Hepatocyte (in vitro differentiated cells): ENCODE measurements at places on chromosomes 13 and 19. TPM values are rescaled to one million over a fixed set of nuclear protein-coding genes. Genes with fewer than 3 reads are reported as not detected.

GRCh38 chr13:91174886-91175501 is 172.5 kb upstream of the MIR17HG start:
- no peak for DNase-seq

DNA sequence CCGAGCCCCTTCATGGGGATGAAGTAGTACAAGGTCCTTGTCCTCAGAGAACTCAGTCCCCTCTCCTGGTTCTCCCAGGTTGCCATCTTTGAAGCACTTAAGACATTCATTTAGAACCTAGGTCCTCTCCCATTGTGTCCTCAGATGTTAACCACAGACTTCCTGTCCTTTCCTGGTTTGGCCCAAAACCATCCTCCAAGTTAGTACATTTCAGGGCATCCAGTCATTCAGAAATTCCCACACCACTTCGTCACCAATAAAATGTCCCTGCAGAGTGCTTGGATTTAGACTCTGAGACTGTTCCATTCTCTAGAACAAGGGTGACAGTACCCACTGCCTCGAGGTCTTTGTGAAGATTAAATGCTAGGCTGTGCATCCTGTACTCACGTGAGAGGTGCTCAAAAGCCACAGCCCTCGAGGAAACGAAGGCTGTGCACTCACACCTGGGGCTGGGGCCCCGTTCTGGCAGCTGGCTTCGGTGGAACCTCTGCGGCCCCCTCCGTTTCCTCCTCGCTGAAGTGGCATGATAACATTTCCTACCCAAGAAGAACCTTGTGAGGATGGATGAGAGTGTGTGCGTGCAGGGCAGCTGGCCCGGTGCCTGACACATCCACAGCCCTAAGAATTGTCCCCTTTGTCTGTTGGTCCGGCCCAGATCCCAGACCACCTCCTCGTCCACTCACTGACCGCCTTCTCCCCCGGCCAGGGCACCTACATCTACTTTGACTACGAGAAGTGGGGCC is 4.7 kb downstream of the LENG1 start:
- no peak for DNase-seq

- DNase-seq = no peak
These were observed 232.1 kb downstream of the TDRD3 start for GRCh38 chr13:60629158-60629557.

DNA sequence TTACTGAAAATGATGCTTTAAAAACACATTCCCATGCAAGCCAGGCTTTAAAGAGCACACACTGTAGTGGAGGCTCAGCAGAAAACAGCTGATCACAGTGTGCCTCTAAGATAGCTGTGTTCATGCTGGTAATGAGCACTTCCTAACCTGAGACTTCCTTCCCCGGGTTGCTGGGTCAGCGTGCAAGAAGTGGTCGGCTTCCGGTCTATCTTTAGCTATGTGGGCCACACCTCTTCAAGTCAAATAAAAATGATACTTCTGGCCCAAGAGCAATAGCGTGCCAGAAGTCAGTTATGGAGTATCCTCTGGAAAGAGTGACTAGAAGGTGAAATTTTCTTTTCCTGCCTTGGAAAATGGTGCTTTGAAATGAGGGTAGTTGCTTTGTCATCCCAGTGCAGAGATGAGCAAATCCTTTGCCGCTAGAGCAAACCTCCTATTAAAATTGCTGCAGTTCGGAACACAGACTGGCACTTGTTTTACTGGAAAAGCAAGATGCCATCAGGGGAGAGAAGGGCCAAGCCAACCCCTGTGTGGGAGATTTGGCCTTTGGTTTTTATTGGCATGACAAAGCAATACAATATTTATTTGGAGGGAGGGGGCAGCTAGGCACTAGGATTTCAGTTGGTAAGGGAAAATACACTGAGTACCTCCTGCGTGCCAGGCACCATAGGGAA is 64.2 kb downstream of the ARHGAP35 start:
- peak; percentile 57 for DNase-seq

DNA sequence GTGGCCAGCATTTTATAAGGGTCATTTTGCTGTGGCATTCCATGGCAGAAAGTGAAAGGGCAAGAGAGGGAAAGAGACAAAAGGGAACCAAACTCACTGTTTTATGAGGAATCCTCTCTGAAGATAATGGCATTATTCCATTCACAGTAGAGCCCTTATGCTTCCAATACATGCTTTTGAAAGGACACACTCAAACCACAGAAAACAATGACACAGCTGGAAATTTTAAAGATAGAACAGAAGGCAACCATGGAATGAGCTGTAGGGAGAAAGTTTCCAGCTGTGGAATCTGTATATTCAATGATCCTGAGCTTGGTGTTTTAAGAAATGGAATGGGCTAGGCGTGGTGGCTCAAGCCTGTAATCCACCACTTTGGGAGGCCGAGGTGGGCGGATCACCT is 677.4 kb downstream of the SLITRK1 start:
- no peak for DNase-seq

DNA sequence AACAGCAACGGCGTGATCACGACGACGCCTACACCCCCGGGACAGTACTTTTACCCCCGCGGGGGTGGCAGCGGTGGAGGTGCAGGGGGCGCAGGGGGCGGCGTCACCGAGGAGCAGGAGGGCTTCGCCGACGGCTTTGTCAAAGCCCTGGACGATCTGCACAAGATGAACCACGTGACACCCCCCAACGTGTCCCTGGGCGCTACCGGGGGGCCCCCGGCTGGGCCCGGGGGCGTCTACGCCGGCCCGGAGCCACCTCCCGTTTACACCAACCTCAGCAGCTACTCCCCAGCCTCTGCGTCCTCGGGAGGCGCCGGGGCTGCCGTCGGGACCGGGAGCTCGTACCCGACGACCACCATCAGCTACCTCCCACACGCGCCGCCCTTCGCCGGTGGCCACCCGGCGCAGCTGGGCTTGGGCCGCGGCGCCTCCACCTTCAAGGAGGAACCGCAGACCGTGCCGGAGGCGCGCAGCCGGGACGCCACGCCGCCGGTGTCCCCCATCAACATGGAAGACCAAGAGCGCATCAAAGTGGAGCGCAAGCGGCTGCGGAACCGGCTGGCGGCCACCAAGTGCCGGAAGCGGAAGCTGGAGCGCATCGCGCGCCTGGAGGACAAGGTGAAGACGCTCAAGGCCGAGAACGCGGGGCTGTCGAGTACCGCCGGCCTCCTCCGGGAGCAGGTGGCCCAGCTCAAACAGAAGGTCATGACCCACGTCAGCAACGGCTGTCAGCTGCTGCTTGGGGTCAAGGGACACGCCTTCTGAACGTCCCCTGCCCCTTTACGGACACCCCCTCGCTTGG is 966 bp downstream of the JUNB start:
- peak; percentile 70 for DNase-seq

DNA sequence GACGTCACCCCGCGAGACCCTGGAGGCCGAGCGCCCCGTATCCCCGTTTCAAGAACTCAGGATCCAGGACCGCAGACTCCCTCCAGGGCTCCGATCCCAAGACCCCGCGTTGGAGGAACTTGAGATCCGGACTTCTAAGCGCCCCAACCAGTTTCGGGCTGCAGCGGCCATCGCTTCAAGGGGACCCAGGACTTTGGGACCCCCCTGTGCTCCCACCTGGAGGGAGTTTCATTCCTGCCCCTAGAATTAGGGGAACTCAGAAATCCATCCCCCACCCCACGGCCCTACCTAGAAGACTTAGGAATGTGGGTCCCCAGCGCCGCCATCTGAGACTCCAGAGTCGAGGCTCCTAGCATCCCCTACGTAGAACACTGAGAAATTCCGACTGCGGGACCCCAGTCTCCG is 400 bp downstream of the PLEKHG2 start:
- DNase-seq = no peak

DNA sequence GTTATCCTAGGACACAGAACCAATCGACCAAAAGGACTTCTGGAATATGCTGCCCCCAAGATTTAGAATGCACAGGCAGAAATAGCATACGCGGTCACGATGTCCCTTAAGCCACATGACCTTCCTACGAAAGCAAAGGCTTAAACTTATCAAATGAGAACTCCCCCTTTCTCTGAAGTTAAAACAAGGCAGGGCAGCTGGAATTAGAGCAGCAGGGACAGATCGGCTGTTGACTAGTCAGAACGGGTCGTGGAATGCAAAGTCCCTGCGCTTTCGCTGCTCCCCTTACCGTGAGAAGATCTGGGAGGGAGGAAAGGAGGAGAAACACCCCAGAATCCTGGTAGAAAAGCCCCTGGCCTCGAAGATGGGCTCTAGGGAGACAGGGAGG is 799 bp upstream of the USPL1 start:
- DNase-seq = peak; percentile 86

GRCh38 chr13:39209731-39210531 is 171.7 kb downstream of the NHLRC3 start:
- no peak for DNase-seq

DNA sequence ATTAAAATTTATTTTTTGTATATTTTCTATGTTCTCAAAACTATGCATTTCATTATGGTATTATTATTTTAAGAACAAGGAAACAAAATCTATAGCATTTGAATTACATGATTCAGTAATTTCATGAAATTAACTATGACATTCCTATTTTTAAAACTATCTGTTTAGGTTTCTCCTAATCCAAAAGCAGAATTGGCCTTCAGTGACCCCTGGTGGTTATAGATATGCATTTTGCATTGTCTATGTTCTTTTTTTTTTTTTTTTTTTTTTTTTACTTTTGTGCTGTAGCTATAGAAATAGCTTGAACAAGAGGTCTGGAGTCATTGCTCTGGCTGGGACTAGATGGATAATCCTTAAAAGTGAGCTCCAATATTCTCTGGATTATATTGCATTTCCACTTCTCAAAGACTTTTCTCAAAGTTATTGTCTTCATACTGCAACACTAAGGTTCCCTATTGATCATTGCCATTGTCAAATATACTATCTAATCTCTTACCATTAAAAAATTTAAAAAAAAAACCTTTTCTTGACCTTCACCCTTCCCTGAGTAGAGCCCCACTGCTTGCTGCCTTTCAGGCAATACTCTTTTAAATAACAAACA is 15.9 kb upstream of the DNAJC3 start:
- peak; percentile 64 for DNase-seq

DNA sequence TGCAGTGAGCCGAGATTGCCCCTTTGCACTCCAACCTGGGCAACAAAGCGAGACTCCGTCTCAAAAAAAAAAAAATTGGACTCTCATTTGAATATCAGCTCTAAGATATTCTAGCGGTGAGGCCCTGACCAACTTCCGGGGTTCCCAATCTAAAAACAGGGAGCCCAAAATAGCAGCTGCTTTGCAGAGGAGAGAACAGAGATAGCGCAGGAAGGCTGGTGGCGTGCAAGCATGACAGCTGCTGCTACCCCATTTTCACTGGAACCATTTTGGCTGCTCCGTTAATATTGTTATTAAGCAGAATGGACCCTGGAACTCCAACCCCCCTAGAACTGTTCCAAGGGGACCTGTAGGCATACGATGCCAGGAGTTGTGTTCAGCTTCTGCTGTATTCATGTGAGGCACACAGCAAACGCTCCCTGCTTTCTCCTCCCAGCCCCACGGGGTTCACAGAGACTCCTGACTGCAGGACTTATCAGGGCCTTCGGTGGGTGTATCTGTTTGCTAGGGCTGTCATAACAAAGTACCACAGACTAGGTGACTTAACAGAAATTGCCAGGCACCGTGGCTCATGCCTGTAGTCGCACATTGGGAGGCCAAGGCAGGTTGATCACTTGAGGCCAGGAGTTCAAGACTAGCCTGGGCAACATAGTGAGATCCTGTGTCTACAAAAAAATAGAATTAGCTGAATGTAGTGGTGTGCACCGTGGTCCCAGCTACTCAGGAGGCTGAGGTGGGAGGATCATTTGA is 11.5 kb downstream of the STXBP2 start:
- no peak for DNase-seq

DNA sequence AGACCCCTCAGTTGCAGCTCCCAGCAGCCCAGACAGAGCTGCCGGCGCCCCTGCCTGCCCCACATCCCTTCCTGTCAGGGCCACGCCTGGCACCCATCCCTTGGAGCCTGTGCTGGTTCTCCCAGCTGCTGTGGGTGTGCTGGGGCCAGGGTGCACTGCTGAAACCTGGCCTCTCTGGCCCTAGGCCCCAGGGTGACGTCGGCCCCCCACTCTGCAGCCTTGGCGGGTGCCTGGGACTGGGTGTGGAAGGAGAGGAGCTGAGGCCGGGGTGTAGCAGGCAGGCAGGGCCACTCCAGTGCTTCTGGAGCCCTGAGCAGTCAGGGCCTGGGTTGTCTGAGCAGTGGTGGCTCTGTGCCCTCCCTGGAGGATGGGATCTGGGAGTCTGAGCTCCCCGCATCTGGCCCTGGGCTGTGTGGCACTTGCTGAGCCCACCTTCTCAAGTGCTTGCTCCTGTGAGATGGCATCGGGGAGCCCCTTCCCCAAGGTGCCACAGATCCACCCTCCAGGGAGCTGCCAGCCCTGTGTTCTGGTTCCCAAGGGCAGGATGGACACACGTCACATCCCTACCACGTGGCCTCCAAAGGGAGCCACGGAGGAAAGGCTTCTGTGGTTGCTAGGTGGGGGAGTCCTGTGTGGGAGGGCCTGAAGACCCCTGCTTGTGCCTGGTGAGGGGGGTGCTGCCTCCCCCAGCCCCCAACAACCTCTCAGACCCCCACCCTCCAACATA is 5.2 kb downstream of the PLEKHJ1 start:
- no peak for DNase-seq

DNA sequence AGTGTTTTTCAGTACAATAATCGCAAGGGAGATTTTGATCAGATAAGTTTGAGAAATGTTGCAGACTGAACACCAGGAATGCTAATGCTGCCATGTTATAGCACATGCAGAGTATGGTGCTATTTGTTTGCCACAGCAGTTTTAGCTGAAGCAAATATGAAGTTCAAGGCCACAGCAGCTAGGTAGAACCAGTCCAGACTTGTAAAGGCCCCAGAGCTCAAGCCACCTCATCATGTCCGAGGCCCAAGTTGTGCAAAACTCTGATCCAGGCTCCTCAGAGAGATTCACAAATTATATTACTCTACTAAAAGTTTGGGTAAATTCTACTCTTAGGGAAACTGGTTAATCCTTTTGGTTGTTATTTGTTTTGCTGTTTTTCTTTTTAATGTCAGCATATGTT is 2702.6 kb downstream of the PCDH9 start:
- no peak for DNase-seq

DNA sequence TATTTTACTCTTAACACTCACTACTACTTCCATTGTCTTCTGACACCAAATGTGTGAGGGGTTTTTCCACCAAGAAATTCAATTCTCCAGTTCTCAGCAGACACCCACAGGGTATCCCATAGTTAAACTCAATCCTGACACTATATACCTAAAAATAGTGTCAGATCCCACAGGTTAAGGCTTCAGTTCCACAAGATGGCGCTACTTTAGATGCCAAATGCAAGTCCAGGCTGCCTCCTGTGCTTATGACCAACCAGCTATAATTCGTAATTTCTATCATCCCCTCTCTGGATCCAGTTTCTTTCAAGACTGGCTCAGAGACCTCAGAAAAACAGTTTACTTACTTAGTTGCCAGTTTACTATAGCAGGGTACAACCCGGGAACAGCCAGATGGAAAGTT is 1146.2 kb upstream of the SPRY2 start:
- peak; percentile 52 for DNase-seq

GRCh38 chr13:63632321-63632720 is 2216.7 kb upstream of the PCDH20 start:
- DNase-seq = no peak

- DNase-seq = peak; percentile 82
These were observed 181.8 kb downstream of the KATNAL1 start for GRCh38 chr13:30125422-30126073.

- DNase-seq = peak; percentile 86
These were observed at the start of gene SLITRK5 for GRCh38 chr13:87671031-87671752. Gene SLITRK5, plus strand, starts transcription at chr13:87671371. Its CDS starts 4,018 bp downstream, at chr13:87675389.

- DNase-seq = no peak
These were observed 6.6 kb upstream of the RFX2 start for GRCh38 chr19:6116749-6117430.

- peak; percentile 50 for DNase-seq
These were observed 426 bp downstream of the MYO9B start for GRCh38 chr19:17075864-17076542.

PNMA8A gene
- 11.2 and 11.4 TPM in 2 replicates for total RNA-seq

TMEM150B gene
- total RNA-seq = 10.6 and 25.4 TPM in 2 replicates

HIPK4 gene
- 0.07 and 0.08 TPM in 2 replicates for total RNA-seq

IGFL1 gene
- not detected in 2 replicates for total RNA-seq
